ENCODE measurements at places on chromosomes 2 and 18.

- DNase-seq = peak; percentile 77
Measured at GRCh38 chr2:557635-558301, 119.4 kb downstream of the TMEM18 start.

DNA sequence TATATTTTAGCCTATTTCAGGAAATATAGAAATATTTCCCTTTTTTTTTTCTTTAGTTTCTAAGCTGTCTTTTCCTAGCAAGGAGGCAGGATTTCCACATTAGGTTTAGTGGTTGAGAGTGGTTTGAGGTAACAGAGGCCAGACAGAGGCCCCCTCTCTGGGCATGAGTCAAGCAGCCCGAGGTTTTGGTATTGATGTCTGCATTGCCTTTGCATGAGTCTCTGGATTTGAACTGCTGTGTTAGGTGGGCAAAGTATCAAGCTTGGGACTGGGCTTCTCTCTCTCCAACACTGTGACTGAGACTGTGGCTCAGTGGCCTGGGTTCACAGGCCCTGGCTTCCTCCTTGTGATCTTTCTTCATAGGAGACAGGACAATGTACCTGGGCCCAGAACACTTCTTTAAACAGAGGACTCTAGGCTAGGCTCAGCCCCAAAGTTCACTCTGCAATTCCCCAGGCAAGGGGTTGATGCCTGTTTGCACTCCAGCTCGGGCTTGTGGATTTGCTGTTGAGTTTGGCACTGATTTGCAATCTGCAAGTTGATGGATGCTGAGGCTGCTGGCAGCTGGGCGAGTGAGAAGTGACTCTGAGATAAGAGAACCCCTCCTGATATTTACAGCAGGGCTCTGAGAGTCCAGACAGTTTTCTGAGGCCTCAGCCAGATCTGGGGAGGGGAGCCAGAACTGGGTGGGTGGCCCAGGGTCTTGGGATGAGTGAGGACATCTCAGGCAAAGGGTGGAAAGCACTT lies 271.2 kb downstream of the EN1 start:
- no peak for DNase-seq

GRCh38 chr2:122412360-122412759 lies 656.9 kb downstream of the TSN start:
- no peak for DNase-seq

- DNase-seq = peak; percentile 49
Measured at GRCh38 chr2:9770308-9771100, 72.8 kb upstream of the TAF1B start.

DNA sequence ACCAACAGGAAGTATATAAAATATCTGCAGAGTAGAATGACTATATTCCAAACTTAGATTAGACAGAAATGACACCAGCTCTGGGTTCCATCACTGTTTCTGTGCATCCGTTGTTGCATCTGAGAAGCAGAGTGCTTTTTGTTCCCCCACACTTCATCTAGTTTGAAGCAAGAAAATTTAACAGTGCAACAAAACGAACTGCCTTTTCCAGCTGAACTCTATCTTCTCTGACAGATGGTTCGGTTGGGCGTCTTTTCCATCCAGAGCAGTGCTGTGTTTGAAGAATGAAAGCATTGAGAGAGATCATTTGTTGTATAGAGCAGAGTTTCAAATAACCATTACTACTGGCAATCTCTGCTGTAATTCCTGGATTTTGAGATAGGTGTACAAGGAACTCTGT lies 757.5 kb downstream of the DPP10 start:
- no peak for DNase-seq

GRCh38 chr2:6665093-6666045 lies 200.3 kb downstream of the CMPK2 start:
- DNase-seq = no peak

DNA sequence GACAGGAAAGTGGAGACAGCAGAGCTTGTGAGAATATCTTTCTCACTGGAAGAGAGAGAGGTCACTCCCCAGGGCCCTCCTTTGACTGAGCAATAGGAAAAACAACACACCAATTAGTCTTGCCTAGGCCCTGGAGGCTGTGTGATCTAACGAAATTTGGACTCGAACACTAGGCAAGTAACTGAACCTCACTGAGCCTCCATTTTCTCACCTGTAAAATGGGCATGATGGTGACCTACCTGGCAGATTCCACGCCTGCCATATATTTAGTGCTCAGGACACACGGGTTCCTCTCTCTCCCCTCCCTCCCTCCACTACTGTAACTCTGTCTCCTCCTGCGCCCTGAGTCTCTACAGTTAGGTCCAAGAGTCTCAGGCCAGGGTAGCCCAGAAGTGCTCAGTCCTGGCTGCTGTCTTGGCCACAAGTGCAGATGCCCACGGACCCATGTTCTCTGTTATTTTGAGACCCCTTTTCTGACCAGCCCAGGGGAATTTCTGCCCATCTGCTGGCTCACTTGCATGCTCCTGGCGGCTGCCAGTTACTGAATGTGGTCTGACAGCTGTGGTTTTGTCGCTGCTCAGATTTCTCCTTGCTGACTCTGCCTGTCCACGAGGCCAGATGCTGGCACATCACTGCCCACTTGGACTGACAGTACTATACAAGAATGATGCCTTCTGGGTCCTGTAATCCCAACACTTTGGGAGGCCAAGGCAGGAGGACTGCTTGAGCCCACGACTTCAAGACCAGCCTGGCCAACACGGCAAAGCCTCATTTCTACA lies 9.6 kb upstream of the GIGYF2 start:
- DNase-seq = no peak

- DNase-seq = no peak
Measured at GRCh38 chr18:61285777-61286176, 47.5 kb upstream of the CDH20 start.

DNA sequence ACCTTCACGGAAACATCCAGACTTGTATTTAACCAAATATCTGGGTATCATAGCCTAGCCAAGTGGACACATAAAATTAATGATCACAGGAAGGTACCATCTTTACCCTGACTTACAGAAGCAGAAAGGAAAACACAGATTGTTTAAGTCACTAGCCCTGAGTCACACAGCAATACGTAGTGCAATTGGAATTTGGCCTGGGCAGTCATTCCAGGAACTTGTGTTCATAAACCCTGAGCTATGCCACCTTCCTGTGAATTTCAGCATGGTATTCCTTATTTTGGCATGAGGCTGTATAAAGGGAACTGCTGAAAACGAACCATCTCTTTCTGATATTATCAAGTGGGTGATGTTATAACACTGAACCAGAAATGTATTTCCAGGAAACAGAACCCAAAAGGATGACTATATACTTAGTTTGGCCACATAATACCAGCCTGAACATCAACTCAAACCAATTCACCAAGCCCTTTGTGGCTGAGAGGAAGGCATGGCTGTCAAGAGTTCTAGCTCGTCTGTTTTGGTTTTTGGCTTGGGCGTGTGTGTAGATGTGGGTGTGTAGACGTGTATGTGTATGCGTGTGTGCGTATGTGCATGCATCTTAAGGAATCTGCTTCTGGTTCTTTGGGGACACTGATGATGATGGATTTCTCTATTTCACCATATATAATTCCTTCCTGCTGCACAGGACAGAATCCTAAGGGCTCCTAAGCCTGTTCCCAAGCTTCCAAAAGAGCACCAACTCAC lies 533.4 kb upstream of the ID2 start:
- DNase-seq = no peak

DNA sequence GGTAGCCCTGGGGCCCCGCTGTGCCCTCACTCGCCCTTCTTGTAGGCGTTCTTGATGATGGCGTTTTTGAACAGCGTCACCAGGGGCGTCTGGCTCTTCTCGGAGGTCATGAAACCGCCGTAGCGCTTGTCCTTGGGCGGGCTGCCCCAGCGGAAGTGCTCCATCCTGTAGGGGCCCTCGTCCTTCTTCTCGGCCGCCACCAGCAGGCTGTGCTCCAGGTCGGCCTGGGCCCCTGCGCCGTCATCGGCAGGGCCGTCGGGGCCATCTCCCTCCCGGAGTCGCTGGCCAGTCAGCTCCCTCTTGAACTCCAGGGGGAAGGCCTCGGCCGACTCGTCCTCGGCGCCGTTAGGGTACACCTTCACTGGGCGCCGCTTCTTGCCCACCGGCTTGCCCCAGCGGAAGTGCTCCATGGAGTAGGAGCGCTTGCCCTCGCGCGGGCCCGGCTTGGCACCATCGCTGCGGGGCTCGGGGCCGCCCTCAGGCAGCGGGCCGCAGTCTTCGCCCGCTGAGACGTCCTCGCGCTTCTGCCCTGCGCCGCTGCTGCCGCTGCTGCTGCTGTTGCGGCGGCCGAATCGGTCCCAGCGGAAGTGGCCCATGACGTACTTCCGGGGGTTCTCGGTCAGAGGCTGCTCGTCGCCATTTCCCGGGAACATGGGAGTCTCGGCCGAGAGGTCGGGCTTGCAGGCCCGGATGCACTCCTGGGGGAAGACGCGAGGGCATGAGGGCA lies 7.2 kb downstream of the POMC start:
- no peak for DNase-seq

DNA sequence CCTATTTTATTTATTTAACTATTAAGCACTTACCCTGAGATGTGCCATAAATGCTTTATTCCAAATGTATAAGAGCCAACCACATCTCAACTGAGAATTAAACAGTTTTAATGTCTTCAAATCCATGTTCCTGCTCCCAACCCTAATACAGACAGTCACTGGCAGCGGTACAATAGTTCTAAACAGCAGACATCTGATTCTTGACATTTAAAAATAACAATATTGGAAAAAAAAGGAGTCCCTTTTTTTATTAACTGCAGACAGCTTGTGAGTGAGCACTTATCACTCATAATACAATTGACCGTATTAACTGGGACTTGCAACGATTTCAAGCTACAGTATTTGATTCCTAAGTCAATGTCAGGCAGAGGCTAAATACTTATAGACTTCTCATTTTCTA lies 424.6 kb downstream of the TGIF1 start:
- no peak for DNase-seq

DNA sequence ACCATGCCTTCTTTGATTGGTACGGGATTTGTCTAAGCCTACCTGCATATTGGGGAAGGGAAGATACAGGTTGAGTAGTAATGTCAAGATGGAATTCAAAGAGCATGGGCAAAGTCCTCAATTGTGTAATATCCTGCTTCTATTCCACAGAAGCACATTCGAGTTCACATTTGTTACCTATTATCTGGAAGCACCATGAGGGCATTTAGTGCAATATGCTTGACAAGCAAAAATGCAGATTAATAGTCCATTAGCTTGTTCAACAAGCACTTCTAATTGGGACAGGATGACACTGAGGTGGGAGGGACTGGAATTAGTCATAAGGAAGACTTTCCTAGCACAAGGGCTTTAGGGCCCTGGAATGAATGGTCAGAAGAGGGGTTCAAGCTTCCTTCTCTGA lies 40.5 kb downstream of the MYO5B start:
- no peak for DNase-seq

DNA sequence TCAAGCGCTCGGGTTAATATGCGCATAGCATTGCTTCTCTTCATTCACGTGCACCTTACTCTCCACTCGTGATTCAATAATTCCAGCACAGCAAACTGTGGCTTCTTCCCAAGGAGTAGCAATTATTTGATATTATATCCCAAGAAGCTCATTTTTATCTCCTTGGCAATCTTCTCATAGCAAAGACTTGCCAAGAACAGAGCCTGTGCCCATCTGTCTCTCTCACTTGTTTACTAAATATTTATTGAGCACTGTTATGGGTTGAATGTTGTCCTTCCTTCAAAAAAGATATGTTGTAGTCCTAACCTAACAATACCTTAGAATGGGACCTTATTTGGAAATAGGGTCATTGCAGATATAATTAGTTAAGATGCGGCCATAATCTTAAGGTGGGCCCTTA lies 233.7 kb downstream of the TFCP2L1 start:
- no peak for DNase-seq

GRCh38 chr2:69241093-69241492 lies 145.9 kb downstream of the GFPT1 start:
- no peak for DNase-seq

GRCh38 chr2:226835796-226836547 lies at the start of gene RHBDD1:
RHBDD1 (plus strand) TSS chr2:226836054; CDS start chr2:226864694, 28,640 bp downstream.
- DNase-seq = peak; percentile 70

GRCh38 chr2:126637386-126637785 lies 18.6 kb upstream of the GYPC start:
- DNase-seq = no peak

- DNase-seq = no peak
Measured at GRCh38 chr18:10008006-10008647, 94.3 kb downstream of the VAPA start.

DNA sequence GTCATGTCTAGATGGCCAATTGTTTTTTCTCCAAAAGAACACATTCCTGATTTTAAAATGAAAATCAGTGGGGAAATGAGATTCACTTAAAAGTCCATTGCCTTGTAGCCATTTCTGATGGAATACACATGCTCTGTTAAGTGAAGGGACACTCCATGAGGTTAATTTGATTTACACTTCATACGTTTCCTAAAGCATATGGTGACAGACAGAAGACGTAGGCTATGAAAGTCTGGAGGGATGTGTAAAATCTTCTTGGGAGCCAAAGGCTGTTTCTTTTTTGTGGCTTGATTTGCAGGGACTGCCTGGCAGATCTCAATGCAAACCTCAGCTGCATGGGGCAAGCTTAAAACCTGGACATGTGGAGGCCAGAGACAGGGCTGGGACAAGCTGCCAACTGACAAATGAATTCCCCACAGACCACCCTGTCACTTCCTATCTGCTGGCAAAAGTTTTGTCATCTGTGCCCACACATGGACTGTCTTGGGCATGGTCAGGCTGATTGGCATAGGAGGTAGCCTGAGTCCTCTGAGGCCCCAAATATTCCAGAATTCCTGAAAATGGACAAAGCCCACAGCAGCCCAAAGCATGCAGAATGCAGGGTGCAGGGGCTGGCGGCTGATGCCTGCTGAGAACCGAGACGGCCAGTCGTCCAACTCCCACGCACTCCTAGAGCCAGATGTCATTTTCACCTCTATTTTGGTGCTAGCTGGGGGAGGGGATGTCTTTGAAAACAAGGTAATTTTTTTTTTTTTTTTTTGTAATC lies 73.9 kb downstream of the SDC1 start:
- no peak for DNase-seq

GRCh38 chr18:78160961-78161656 lies 818.5 kb upstream of the SALL3 start:
- DNase-seq = no peak

DNA sequence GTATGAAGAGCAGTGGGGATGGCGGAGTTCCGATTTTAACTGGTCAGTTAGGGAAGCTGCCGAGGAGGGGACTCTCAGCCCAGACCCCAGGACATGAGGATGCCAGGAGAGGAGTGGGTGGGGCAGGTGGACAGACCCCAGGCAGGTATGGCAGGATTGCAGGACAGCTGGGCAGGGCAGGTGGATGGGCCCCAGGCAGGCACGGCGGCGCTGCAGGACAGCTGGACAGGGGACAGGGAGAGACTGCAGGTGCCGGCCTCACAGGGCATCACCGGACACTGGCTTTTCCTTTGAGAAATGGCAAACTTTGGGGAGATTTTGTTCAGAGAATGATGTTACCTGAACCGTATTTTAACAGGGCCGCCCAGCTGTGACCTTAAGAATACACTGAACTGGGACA lies 127.7 kb downstream of the SNTG2 start:
- no peak for DNase-seq

GRCh38 chr18:74142252-74142651 lies 5.4 kb downstream of the FBXO15 start:
- DNase-seq = no peak

All from NCI-H526 treated with DMSO at 0.1 percent for 48 hours (cell line).